T1000 (cell line): ENCODE measurements at places on chromosomes 3 and 15.
A peak's percentile ranks its signal among the peaks of the same experiment; 100 is the strongest.

DNA sequence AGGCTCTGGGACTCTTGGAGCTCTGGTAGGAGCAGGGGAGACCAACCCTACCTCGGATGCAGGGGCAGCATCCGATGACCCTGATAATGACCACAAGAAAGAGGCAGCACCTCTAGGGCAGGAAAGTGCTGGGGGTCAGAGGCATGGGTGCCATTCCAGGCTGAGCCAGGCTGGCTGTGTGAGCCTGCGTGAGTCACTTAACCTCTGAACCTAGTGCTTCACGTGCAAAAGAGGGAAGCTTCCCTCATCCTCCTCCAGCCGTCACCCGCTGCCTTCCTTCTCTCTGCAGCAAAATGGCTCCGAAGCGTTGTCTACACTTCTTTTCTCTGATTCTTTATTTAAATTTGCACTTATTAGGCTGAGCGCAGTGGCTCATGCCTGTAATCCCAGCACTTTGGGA lies 35.5 kb downstream of the ZDHHC19 start:
- no peak for DNase-seq

GRCh38 chr3:128011140-128011539 lies 41.1 kb upstream of the SEC61A1 start:
- no peak for DNase-seq

DNA sequence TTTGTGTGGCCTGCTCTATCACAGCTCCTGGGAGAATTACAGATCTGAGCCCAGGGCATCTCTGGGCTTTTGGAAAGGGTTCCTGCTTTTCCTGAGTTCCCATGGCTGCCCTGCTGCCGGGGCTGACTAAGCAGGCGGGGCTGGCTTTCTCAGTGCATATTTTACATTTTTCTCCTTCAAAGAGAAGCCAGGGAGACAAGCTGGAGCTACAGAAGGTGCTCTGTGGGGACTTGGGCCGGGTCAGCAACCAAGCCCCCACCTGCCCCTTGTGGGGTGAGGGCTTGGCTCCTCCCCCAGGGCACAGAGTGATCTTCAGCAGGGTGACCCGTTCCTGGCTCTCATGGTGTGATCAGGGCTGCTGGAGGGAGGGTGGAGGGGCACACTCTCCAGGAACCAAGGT lies 17.4 kb downstream of the ABTB1 start:
- peak; percentile 18 for DNase-seq

GRCh38 chr15:76310475-76311099 lies 682 bp downstream of the ETFA start:
- no peak for DNase-seq

- DNase-seq: no peak
These were observed 45.1 kb downstream of the MUC4 start for GRCh38 chr3:195766671-195767070.

- no peak for DNase-seq
These were observed 371.1 kb downstream of the CHL1 start for GRCh38 chr3:567488-568185.

GRCh38 chr3:8702560-8702959 lies 31.0 kb upstream of the CAV3 start:
- DNase-seq: no peak

DNA sequence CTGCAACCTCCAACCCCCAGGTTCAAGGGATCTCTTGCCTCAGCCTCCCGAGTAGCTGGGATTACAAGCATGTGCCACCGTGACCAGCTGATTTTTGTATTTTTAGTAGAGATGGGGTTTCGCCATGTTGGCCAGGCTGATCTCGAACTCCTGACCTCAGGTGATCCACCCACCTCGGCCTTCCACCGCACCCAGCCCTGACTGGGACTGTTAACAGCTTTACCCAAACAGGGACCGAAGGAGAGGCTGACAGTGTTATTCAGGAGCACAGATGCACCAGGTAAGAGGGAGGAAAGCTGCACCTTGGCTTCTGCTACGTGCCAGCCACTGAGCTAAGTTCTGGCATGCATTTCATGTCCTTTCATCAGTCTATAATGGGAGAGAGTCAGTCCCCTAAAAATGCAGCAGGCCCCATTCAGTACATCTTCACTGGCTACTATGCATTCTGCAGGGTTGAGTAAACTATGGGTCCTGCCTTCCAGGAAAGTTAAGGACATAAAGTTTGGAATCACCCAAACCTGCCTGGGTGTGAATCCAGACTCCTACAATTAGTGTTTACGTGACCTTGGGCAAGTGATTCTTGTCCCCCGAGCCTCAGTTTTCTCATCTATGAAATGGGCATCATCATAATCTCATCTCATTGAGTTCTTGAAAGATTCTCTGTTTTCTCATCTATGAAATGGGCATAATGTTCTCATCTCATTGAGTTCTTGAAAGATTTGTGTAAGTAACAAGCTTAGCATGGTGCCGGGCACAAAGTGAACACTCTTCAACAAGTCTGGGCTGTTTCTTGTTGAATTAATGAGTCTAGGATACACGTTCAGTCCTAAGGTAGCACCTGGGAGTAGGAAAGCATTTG lies 82.2 kb downstream of the CPN2 start:
- no peak for DNase-seq

GRCh38 chr3:13878281-13879101 lies 1.4 kb downstream of the WNT7A start:
- no peak for DNase-seq

DNA sequence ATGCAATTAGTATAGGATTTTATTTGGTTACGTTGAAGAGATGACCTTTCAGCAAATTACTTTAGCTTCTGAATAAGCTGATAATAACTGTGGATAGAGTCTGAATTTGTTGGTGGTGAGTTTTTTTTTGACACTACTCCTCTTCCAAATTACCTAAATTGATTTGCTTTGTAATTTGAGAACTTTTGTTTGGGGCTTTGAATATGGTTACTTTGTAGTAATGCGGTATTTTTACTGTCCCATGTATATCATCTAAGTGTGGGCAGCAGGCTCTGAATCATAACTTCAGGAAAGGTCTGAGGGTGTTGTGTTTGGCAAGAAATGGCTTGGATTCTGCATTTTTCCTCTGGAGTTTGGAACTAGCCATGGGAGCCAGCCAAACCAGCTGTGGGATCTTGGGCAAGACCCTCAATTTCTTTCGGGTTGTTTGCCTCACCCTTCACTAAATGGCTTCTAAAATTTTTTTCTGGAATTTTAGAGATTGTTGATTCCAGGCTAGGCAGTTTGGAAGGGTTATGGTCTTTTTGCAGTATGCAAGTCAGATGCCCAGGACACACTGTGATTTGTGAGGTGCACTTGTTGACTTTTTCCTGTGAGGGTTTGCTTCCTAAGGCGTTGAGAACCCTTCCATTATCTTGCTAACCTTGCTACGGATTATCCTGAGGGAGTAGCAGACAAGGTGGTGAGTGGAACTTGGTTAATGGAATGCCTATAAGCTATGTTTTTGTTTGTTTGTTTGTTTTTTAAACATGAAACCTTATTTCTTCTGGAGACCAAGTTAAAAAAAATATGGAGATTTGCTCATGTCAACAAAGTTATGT lies 10.4 kb downstream of the PTPRG start:
- no peak for DNase-seq

GRCh38 chr3:183260167-183260904 lies 7.3 kb downstream of the B3GNT5 start:
- no peak for DNase-seq

DNA sequence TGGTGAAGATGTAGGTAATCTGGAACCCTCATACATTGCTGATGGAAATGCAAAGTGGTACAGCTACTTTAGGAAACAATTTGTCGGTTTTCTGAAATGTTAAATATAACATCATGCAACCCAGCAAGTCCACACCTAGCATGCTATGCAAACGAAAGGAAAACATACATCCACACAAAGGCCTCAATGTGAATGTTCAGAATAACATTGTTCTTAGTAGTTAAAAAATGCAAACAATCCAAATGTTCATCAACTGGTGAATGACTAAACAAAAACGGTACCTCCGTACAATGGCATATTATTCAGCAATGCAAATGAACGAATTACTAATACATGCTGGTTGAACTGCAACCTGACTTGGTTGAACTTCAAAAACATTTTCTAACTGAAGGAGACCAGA lies 423.3 kb upstream of the THRB start:
- no peak for DNase-seq

DNA sequence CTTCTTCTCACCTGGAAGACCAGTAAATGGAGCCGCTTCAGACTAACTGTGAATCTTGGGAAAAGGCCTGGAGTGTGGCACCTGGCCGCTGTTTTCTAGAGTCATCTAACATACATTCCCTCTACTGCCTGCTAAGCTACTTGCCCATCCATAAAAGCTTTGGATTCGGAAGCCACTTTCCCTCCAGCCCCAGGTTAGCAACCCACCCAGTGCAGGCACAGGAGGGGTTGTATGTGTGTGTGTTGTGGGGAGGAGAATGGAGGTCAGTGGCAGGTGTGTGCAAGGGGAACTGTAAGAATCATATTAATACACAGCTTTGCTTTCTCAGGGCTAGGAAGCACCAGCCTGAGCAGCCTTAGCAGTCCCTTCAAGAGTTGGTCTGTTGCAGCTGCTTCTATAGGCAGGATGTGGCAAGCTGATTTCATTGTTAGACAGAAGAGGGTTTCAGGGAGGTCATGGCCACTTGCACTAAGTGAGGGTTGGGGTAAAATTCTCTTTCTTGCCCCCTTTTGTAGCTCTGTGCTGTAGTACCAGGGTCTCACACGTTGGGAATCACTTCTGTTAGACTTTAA lies 8.9 kb downstream of the NSUN3 start:
- DNase-seq: no peak

GRCh38 chr3:42557854-42558253 lies 23.9 kb downstream of the SEC22C start:
- no peak for DNase-seq

- DNase-seq: no peak
These were observed 25.2 kb downstream of the OXNAD1 start for GRCh38 chr3:16290007-16290826.

DNA sequence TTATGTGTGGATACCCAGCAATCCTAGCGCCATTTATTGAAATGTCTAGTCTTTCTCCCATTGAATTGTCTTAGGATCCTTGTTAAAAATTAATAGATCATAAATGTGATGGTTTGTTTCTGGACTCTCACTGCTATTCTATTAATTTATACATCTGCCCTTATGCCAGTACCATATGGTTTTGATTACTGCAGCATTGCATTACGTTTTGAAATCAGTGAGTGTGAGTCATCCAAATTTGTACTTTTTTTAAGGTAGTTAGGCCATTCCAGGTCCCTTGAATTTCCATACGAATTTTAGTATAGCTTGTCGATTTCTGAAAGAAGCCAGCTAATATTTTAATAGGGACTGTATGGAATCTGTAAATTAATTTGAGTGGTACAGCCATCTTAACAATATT lies 648.6 kb upstream of the ZNF385D start:
- DNase-seq: no peak

DNA sequence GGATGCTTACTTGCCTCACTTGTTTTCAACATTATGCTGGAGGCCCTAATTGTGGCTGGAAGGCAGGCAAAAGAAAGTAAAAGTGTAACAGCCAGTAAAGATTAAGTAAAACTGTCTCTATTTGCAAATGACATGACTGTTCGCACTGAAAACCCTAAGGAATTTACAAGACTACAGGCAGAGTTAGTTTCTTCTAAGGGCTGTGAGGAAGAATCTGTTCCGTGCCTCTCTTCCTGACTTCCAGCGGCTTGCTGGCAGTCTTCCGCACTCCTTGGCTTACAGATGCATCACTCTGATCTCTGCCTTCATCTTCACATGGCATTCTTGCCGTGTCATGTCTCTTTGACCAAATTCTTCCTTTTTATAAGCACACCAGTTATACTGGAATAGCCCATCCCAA lies 86.1 kb downstream of the DLG1 start:
- DNase-seq: no peak

GRCh38 chr3:147377412-147378367 lies 28.7 kb downstream of the ZIC4 start:
- DNase-seq: no peak

- DNase-seq: no peak
These were observed 17.2 kb downstream of the TNFAIP8L3 start for GRCh38 chr15:51077221-51078153.

GRCh38 chr15:36426691-36427090 lies 152.7 kb upstream of the CDIN1 start:
- no peak for DNase-seq

- peak; percentile 78 for DNase-seq
These were observed at the start of gene RBMS3 for GRCh38 chr3:29280404-29281093. TSS of gene RBMS3 (plus strand) at chr3:29281071.

- DNase-seq: no peak
These were observed 254.8 kb upstream of the TPRG1 start for GRCh38 chr3:188916934-188917401.

GRCh38 chr3:134132961-134133360 lies 103.2 kb upstream of the SLCO2A1 start:
- DNase-seq: no peak

- no peak for DNase-seq
These were observed 137.8 kb downstream of the NTRK3 start for GRCh38 chr15:88118741-88119140.

- no peak for DNase-seq
These were observed 19.1 kb downstream of the TSEN2 start for GRCh38 chr3:12503126-12503957.

DNA sequence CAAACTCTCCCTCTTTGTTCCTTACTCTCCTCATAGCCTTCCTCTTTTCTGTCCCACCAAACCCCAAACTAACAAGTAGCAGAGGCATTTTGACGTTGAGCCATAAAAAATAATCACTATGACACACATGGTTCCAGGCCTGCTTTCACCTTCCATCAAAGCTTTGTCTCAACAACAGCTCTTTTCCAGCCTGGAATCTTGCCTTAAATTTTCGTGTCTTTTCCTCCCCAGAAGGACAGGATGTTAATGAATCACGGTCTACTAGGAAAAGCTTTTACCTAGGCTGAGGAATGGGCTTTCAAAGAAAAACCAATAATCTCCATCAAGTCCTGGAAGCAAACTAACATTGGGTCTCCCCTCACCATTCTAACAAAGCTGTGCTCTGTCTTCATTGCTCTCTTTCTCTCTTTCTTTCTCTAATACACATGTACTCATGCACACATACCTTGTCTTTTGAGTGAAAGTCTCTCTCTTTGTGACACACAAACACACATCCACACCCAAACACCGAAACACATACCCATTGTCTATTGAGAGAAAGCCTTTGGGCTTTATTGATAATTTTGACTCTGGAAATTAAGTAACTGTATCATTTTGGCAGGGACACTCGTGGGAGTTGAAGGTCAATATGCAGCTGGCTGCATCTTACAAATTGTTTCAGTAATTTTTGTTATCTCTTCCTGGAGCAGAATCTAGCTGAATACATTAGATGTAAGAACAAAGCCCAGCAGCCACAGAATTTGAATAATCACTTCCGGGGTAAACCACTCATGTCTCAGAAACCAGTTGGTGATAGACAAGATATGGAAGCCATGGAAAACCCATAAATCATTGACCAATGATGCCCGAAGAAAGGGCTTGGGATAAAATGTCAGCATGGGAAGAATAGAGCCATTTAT lies 107.4 kb upstream of the SLC4A7 start:
- DNase-seq: no peak
